ENCODE measurements at places on chromosomes 6 and 20. TPM values are rescaled to one million over a fixed set of nuclear protein-coding genes. Genes with fewer than 3 reads are reported as not detected.

DNA sequence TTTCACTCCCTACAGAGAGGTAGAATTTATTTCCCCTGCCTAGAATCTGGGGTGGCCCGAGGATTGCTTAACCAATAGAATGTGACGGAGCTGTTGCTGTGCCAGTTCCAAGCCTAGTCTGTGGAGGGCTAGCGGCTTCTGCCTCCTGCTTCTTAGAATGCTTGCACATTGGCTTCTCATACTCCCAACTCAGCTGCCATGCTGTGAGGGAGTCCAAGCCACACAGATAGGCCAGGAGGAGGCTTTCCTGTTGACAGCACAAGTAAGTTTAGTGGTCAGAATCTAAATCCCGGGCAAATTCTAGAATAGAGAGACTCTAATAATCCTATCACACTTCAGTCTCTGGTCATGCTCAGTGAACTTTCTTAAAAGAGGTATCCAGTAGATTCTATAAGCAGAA, 57.5 kb upstream of the SNRPB2 start:
- DNase-seq: no peak

DNA sequence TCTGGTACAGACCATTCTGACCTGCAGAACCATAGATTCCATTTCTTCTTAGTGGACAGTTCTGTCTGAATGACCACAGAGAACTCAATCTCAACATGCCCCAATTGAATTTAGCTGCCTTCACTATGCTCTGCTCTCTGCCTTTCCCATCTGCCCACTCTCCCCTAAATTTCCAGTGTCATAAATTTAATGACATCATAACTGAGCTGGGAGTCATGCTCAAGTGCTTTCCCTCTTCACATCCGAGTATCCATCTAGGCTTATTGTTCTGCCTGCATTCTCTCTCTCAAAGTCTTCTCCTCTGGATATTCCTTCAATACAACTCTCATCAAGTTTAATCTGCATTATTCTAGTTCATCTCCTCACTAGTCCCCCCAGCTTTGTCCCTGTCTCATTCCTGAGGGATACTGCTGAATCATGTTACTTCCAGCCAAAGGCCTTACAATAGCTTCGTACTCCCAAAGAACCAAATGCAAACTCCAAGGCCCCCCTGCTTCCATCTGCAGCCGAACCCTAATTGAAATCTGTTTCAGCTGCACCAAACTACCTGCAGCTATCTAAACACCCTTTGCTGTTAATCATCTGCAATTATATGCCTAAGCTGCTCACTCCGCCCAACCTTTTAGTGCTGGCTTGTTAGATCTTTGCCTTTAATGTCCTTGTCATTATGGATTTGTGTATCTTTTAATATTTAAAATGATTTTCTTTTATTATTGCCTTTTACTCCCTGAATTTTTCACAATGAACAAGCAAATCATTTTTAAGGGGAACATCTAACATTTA, 46.1 kb downstream of the SLC35B3 start:
- DNase-seq: no peak

DNA sequence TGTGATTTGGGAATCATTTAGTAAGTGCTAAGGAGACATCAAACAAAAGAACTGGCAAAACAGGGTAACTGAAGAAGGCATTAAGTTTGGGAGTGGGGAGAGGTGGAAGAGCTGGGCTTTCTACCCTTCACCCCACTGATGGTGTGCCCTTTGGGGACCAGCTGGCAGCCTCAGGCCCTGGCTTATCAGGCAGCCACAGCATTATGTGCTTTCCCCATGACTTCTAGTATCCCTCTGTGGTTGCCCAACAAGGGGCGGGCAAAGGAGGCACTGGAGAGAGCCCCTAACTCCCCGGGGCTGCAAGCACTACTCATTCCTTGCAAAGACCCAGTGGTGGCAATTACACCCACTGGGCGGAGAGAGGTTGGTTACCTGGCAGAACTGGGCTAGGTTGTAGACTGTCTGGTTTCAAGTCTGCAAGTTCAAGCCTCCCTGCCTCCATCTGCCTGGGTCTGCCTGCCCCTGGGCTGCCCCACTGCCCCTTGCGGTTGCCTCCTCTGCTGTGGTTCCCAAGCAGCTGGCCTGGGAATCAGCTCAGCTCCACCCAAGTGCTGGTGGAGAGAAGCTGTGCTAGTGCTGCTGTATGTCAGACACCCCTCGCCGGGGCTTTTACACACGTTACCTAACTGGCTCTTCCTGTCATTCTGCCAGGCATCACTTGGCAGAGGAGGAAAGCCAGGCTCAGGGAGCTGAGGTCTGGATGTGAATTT, 29.9 kb downstream of the KCNK5 start:
- DNase-seq: no peak

Gene TBPL1
- 51.4 TPM for total RNA-seq

Gene NKX2-4
- total RNA-seq: not detected
